ENCODE measurements at places on chromosomes 4 and X. TPM values are rescaled to one million over a fixed set of nuclear protein-coding genes. Genes with fewer than 3 reads are reported as not detected.

GPM6B gene
- total RNA-seq, result 0.87 TPM

HSFX2 gene
- total RNA-seq, result not detected

GRCh38 chr4:68466185-68466584 is 18.9 kb downstream of the TMPRSS11E start:
- peak; percentile 95 for DNase-seq

GRCh38 chr4:140533951-140534480 is 10.0 kb downstream of the ELMOD2 start:
- no peak for DNase-seq

- no peak for DNase-seq
These were observed 104.1 kb downstream of the ATXN3L start for GRCh38 chrX:13215729-13216128.

RXFP1 gene
- 0.10 TPM for total RNA-seq

LRAT gene
- total RNA-seq, result 0.17 TPM

ADAM29 gene
- total RNA-seq, result not detected

- DNase-seq, result no peak
These were observed 15.9 kb upstream of the STS start for GRCh38 chrX:7131621-7132020.

DNA sequence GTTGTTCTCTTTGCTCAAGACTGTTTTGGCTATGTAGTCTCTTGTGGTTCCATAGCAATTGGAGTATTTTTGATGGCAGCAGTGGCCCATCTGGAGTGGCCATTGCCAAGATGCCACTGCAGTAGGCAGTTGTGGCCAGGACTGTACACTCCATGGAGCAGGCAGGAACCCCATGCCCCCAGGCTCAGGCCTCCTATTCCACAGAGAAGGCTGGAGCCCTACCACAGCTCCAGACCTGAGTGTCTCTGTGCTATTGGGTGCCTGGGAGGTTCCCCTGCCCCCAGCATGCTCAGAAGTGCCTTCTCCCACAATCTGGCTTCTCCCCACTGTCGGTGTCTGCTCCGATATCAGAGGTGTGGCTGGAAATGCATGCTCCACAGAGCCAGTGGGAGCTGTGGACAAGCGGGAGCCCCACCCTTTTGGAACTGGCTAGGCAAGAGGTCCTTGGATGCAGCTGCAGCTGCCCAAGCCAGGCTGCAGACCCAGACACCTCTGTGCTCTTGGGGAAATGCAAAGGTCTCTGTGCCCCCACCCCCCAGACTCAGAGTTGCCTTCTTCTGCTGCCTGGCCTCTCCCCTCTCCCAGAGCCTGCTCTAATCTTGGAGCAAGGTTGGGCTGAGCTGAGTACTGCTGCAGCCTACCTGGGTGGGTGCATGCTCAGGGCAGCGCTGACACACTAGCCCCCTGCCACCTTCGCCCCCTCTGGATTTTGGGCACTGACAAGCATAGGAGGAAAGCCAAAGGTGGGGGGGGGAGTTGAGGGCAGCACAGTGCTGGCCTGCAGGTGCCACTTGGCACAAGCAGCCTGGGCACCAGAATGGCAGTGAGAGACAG is 46.6 kb upstream of the UBE2NL start:
- no peak for DNase-seq

- DNase-seq, result no peak
These were observed 1333.7 kb upstream of the DIAPH2 start for GRCh38 chrX:95350774-95351488.

ZNF732 gene
- 0.05 TPM for total RNA-seq

GRCh38 chr4:75030649-75031235 is 97.8 kb downstream of the PARM1 start:
- DNase-seq, result no peak

BOD1L1 gene
- 63.0 TPM for total RNA-seq

- peak; percentile 56 for DNase-seq
These were observed 6.2 kb downstream of the CLCN3 start for GRCh38 chr4:169626331-169627282.

DNA sequence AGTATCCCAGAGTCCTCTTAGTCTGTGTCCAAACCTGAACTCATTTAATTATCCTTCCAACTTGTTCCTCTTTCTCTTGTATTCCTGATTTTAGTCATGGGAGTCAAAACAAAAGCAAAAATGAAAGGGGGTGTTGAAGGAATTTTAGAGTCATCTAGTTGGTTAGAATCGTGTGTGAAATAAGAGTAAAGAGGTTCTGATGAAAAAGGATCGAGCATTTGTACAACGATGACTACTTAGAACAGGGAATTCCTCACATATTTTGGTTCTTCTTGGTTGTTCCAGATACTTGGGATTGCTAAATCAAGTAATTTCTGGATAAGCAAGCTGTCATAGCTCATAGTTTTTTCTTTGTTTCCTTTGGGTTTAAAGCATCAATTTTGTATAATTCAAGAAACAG is 194.4 kb downstream of the BCOR start:
- DNase-seq, result peak; percentile 55

GRCh38 chrX:487836-488235 is 101.1 kb upstream of the PPP2R3B start:
- DNase-seq, result no peak

FSTL5 gene
- 0.05 TPM for total RNA-seq

All from renal cortical epithelial cell (primary cell).